SK-N-SH (cell line): ENCODE measurements at places on chromosomes 1 and 21. TPM values are rescaled to one million over a fixed set of nuclear protein-coding genes. Genes with fewer than 3 reads are reported as not detected.

GRCh38 chr1:184656221-184656620, 98.4 kb downstream of the EDEM3 start:
- H3K27ac ChIP-seq, result no peak overlapping the region
- no peak overlapping the region for H3K4me3 ChIP-seq
- no peaks in the 10 kb centered on the region for H3K36me3 ChIP-seq
- no peaks in the 10 kb centered on the region for H3K4me1 ChIP-seq
- H3K27me3 ChIP-seq, result no peaks in the 10 kb centered on the region

DNA sequence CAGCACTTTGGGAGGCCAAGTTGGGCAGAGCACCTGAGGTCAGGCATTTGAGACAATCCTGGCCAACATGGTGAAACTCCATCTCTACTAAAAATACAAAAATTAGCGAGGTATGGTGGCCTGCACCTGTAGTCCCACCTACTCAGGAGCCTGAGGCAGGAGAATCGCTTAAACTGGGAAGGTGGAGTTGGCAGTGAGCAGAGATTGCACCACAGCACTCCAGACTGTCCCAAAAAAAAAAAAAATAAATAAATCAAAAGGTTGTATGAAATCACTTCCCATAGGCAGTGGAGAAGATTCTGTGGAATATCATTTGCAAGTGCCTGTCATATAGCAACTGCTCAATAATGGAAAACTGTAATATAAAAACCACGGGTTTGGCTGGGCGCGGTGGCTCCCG, 65.1 kb upstream of the SERBP1 start:
- H3K27me3 ChIP-seq, result no peaks in the 10 kb centered on the region
- H3K4me3 ChIP-seq, result no peak overlapping the region
- no peaks in the 10 kb centered on the region for H3K4me1 ChIP-seq

DNA sequence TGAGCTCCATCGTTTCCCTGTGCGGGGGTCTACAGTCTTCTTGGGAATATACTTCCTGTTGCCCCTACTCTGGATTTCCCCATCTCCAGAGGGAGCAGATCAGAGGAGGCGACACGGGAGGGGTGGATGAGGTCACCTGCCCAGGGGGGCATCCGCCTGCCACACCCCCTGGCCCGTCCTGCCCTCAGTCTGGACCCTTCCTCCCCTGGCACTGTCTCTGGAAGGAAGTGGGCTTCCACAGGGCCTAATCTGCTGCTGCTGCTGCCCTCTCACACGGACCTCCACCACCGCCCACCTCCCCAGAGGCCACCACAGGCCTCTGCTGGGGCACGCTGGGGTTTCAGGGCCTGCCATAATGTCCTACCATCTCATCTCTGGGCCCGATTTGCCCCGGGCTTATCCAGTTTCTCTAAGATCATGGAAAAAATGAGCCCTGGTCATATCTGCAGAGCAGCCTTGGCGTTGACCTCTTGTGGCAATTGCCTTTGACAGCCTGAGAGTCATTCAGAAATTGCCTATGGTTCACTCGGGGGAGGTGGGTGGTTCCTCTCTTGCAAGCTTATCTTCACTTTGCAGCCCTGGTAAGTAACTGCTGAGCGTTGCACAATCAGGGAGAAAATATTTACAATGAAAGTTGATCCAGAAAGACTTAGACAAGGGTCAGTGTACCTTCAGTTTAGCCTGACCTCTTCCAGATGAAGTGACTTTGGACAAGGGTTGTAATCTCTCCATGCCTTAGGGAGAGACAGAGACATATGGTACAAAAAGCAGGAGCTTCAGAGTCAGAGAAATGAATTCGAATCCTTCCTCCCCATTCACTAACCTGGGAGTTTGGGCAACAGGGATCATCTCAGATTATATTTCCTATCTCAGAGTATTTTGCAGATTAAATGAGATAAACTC, 252.4 kb downstream of the TOMM20 start:
- no peaks in the 10 kb centered on the region for H3K27me3 ChIP-seq
- DNase-seq, result no peak
- no peak overlapping the region for H3K4me3 ChIP-seq

- H3K36me3 ChIP-seq, result no peaks in the 10 kb centered on the region
- H3K4me3 ChIP-seq, result no peak overlapping the region
- no peak overlapping the region for H3K27ac ChIP-seq
- DNase-seq, result no peak
Observed at GRCh38 chr1:20183035-20183434, 2.9 kb upstream of the UBXN10 start.

DNA sequence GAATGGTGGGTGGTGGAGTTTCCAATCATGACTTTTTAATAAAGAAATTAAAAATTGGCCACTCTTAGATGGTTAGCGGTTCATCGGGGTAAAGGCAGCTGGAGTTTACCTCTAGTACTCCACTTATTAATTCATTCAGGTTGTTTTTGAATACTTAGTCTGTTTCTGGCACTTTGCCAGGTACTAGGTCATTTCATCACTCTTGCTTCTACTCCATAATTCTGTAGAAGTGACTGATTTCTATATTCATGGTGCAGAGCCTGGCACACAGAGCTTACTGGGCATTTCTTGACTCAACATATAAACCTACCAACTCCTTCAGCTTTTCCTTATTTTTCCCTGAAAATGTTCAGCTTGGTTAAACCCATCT, 31.5 kb downstream of the FOXD2 start:
- no peaks in the 10 kb centered on the region; the same call in 1 of the 2 replicates for H3K27me3 ChIP-seq
- DNase-seq, result no peak

The SPATA45 gene
- 0.24 TPM in 1 of 2 replicates, not detected in the other for polyA plus RNA-seq

DNA sequence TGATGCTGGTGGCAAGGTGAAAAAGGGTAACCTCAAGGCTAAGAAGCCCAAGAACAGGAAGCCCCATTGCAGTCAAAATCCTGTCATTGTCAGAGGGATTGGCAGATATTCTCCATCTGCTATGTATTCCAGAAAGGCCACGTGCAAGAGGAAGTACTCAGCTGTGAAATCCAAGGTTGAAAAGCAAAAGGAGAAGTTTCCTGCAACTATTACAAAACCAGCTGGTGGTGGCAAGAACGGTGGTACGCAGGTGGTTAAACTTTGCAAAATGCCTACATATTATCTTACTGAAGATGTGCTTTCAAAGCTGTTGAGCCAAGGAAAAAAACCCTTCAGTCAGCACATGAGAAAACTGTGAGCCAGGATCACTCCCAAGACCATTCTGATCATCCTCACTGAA, 13.7 kb upstream of the VPS45 start:
- H3K4me3 ChIP-seq, result no peak overlapping the region
- no peak for DNase-seq
- no peaks in the 10 kb centered on the region for H3K27me3 ChIP-seq
- H3K27ac ChIP-seq, result no peak overlapping the region

DNA sequence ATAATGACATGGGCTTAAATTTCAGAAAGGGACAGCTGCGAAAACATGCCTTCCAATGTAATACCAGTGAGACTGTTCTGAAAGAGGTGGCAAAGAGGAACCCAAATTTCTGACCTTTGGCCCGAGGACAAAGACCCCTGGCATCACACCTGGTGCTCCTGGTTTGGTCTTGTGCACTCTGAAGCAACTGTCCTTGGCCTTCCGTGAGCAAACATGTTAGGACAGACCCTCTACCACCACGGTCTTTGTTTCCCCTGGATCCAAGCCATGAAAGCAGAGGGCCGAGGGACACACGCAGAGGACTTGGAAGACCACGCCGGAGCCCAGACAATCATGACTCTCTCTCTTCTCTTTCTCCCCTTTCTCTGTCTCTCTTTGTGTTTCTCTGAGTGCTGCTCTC, 6.0 kb downstream of the REG4 start:
- no peak for DNase-seq
- no peak overlapping the region for H3K4me3 ChIP-seq
- peaks cover 2% of the 10 kb centered on the region; the same call in 1 of the 2 replicates for H3K4me1 ChIP-seq

The NPHS2 gene
- not detected in 2 replicates for polyA plus RNA-seq

- no peak overlapping the region for H3K4me3 ChIP-seq
- no peak overlapping the region for H3K27ac ChIP-seq
- H3K4me1 ChIP-seq, result no peaks in the 10 kb centered on the region; the same call in 1 of the 2 replicates
- no peaks in the 10 kb centered on the region for H3K27me3 ChIP-seq
- H3K36me3 ChIP-seq, result peaks cover 18% of the 10 kb centered on the region
- DNase-seq, result no peak
Observed at GRCh38 chr1:74767490-74767889, 34.5 kb downstream of the TYW3 start.

DNA sequence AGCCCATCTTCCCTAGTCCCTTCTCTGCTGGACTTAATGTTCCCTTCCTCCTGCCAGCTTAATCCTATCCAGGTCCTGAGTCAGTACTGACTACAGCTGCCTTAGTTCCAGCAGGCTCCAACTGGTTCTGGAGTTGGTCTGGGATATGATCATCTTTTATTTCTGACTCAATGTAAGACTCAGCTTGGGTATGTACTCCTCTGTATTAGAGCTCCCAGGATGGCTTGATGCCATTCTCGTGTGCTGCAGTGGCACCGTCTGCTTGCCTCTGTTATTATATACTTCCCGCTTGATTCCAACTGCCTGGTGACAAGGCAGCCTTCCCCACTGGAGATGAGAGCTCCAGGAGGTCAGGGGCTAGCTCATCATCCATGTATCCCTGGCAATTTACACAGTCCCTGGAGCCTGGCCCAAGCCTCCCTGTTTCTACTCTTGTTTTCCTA, 164.4 kb upstream of the DPT start:
- H3K27ac ChIP-seq, result peak overlapping the region; percentile 35
- peaks cover 2% of the 10 kb centered on the region for H3K4me1 ChIP-seq
- H3K27me3 ChIP-seq, result no peaks in the 10 kb centered on the region
- no peaks in the 10 kb centered on the region for H3K36me3 ChIP-seq
- no peak overlapping the region for H3K4me3 ChIP-seq
- no peak for DNase-seq

- no peak overlapping the region for H3K4me3 ChIP-seq
- H3K4me1 ChIP-seq, result peaks cover 9% of the 10 kb centered on the region
- no peak overlapping the region for H3K27ac ChIP-seq
- no peaks in the 10 kb centered on the region for H3K27me3 ChIP-seq
- DNase-seq, result no peak
Observed at GRCh38 chr1:221371705-221372104, 370.2 kb downstream of the DUSP10 start.

DNA sequence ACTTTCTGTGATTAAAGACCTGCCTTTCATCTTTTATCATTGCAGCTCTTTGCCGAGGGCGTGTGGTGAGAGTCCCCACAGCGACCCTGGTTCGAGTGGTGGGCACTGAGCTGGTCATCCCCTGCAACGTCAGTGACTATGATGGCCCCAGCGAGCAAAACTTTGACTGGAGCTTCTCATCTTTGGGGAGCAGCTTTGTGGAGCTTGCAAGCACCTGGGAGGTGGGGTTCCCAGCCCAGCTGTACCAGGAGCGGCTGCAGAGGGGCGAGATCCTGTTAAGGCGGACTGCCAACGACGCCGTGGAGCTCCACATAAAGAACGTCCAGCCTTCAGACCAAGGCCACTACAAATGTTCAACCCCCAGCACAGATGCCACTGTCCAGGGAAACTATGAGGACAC, 32.0 kb downstream of the PTGFRN start:
- no peaks in the 10 kb centered on the region for H3K27me3 ChIP-seq
- no peaks in the 10 kb centered on the region for H3K4me1 ChIP-seq
- DNase-seq, result no peak
- no peak overlapping the region for H3K4me3 ChIP-seq
- H3K36me3 ChIP-seq, result no peaks in the 10 kb centered on the region

GRCh38 chr1:42195841-42196240, 31.3 kb upstream of the GUCA2A start:
- no peak for DNase-seq
- no peaks in the 10 kb centered on the region for H3K27me3 ChIP-seq
- H3K4me1 ChIP-seq, result no peaks in the 10 kb centered on the region
- no peak overlapping the region for H3K4me3 ChIP-seq
- H3K36me3 ChIP-seq, result peaks cover 74% of the 10 kb centered on the region
